ENCODE measurements at places on chromosomes 7 and 10. TPM values are rescaled to one million over a fixed set of nuclear protein-coding genes. Genes with fewer than 3 reads are reported as not detected.

DNA sequence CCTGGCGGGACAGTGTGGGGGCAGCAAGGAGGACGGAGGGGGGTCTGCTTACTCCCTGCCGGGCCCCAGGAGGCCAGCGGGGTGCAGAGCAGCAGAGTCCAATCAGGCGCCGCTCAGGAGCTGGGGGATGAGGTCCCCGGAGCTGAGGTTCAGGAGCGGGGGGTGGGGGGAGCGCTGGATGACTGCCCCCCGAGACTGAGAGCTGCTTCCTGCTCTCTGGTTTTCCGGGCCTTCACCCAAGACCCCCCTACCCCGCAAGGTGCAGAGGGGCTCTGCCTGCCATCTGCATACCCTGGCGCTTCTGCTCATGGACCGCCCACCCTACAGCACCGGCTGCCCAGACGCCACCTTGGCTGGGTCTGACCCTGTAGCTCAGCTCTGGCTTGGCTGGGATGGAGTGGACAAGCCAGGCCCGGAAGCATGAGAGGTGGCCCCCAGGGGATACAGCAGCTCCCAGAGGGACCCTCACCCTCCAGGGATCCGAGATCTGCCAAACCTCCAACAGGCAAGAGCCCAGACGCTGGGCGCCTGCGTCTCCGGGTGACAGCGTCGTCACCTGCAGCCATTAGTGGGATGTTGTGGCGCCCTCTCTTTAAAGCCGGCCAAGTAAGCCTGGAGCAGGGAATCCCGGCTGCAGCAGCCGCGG lies 930 bp downstream of the KNDC1 start:
- no peak overlapping the region for H3K27ac ChIP-seq
- peak overlapping the region; percentile 29 for H3K4me3 ChIP-seq
- no peaks in the 10 kb centered on the region for H3K36me3 ChIP-seq
- peak; percentile 56 for DNase-seq

GRCh38 chr7:14666913-14667312 lies 235.6 kb downstream of the DGKB start:
- no peak for DNase-seq
- no peaks in the 10 kb centered on the region for H3K36me3 ChIP-seq
- H3K27ac ChIP-seq: no peak overlapping the region
- H3K4me1 ChIP-seq: no peaks in the 10 kb centered on the region

GRCh38 chr10:74092372-74092771 lies 58.3 kb downstream of the AP3M1 start:
- no peak overlapping the region for H3K27ac ChIP-seq
- H3K27me3 ChIP-seq: no peaks in the 10 kb centered on the region
- peaks cover 38% of the 10 kb centered on the region for H3K36me3 ChIP-seq
- H3K4me3 ChIP-seq: no peak overlapping the region
- DNase-seq: no peak

DNA sequence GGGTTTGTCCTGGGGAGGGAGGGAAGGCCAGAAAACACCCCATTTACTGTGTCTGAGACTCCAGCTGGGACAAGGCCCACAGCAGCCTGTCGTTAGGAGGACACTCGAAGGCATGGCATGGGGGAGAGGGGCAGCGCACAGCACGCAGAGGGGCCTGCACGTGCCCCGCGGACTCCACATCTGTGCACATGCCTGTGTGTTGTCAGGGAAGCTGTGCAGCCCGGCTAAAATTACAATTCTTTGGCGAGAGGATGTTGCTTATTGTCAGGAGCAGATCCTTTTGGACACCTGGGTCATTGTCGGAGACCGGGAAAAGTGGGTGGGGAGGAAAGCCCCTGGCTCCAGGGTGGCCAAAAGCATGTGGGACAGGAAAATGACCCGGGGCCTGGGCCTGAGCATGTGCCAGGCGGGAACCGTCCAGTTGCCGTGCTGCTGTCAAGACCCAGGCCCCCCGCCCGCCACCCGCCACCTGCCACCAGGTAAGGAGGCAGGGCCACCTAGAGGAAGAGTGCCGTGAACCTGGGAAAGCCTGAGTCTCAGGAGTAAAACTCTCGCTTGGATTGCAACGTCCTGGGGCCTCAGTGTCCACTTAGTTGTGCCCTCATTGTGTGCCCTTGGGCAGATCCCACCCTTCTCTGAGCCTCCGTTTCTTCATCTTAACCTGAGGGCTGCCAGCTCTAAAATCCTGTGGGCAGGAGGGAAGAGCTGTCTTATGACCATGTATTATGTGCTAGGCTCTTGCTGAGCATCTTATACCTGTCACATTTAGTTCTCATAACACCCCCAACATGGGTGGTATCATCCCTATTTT lies 7.2 kb downstream of the VSIR start:
- DNase-seq: no peak
- H3K27me3 ChIP-seq: no peaks in the 10 kb centered on the region
- no peak overlapping the region for H3K4me3 ChIP-seq
- peak overlapping the region; percentile 90 for H3K27ac ChIP-seq
- H3K4me1 ChIP-seq: no peaks in the 10 kb centered on the region
- H3K36me3 ChIP-seq: no peaks in the 10 kb centered on the region

DNA sequence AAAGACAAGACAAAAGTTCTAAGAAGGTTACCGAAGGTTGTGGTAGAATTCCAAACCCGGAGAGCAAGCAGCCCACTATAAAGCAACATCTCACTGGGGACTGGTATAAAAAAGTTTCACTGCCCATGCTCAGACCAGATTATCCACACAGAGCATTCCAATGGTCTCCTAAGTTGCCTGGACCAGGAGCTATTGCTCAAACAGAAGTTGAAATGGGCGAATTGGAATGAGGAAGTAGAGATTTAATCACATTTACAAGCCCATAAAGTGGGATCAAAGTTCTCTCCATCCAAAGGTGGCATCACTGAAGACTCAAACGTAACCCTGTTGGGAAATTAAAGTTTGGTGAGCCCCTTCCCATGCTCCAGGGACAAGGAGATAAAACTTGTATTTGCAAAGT lies 19.8 kb downstream of the OR2F1 start:
- H3K36me3 ChIP-seq: no peaks in the 10 kb centered on the region
- DNase-seq: no peak
- H3K4me3 ChIP-seq: no peak overlapping the region
- H3K27ac ChIP-seq: no peak overlapping the region
- no peaks in the 10 kb centered on the region for H3K27me3 ChIP-seq

DNA sequence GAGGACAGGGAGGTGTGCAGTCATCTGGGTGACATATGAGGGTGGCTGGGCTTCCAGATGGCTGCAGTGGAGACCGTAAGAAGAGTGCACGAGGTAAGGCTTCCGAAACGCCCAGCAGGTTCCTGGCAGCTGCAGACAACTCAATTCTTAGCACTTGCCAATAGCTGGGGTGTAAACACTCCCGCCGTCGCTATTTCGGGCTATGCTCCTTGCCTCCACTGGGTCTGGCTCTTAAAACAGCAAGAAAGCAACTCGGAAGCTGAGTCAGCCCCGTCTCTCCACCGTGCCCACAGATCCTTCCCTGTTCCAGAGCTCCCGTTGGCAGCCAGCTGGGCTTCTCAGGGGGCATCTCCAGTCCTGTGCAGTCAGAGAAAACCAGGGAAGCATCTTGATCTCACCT lies 6.1 kb upstream of the PDGFA start:
- H3K4me1 ChIP-seq: peaks cover 21% of the 10 kb centered on the region
- no peak overlapping the region for H3K4me3 ChIP-seq
- no peak overlapping the region for H3K27ac ChIP-seq
- DNase-seq: no peak
- no peaks in the 10 kb centered on the region for H3K36me3 ChIP-seq

SPDYE8 gene
- not detected for total RNA-seq

DNA sequence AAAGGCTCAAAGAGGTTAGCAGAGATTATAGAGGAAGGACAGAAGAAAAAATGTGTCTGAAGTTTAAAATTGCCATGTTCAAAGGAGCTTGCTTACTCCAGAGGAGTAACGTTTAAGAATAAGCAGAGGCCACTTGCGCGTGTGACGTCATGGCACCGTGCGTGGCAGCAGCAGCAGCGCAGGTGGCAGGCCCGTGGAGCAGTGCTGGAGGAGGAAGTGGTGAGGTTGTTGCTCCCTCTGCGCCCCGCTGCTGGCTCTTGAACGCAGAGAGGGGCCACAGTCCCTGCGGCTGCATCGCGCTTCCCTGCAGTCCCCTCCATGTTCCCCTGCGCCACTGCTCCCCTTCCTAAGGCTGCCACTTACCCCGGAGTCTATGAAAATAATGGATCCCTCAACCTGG lies 37.5 kb downstream of the GDI2 start:
- no peaks in the 10 kb centered on the region for H3K27me3 ChIP-seq
- peak overlapping the region; percentile 49 for H3K27ac ChIP-seq
- H3K4me3 ChIP-seq: no peak overlapping the region
- H3K4me1 ChIP-seq: peaks cover 23% of the 10 kb centered on the region
- H3K36me3 ChIP-seq: peaks cover 22% of the 10 kb centered on the region
- DNase-seq: no peak

GRCh38 chr10:119496273-119496672 lies 46.2 kb downstream of the RGS10 start:
- no peak overlapping the region for H3K4me3 ChIP-seq
- peaks cover 21% of the 10 kb centered on the region for H3K36me3 ChIP-seq
- no peak for DNase-seq
- no peaks in the 10 kb centered on the region for H3K27me3 ChIP-seq

GRCh38 chr10:102783568-102783967 lies 39.8 kb downstream of the WBP1L start:
- H3K27me3 ChIP-seq: no peaks in the 10 kb centered on the region
- H3K4me3 ChIP-seq: peak overlapping the region; percentile 10
- H3K27ac ChIP-seq: peak overlapping the region; percentile 99
- no peak for DNase-seq
- H3K36me3 ChIP-seq: no peaks in the 10 kb centered on the region

DNA sequence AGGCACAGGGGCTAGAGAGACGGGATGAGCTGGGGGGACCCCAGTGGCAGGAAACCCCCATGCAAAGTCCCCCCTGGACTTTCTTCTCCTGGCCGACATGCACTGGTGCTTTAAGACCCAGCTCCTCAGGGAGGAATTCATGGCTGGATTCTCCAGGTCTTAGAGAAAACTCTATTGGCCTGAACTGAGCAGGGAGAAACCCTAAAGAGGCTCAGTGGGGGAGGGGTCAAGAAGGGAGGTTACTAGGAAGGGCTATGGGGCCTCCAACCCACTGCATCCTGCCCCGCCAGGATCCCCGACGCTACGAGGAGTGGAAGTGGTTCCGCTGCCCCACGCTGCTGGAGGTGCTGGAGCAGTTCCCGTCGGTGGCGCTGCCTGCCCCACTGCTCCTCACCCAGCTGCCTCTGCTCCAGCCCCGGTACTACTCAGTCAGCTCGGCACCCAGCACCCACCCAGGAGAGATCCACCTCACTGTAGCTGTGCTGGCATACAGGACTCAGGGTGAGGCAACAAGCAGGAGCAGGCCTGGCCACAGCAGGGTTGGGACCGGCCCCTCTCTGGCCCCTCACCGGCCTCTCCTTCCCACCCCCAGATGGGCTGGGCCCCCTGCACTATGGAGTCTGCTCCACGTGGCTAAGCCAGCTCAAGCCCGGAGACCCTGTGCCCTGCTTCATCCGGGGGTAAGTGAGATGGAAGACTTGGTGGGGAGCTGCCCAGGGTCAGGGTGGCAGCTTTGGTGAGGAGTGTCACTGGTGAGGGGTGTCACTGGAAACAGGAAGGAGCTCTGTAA lies 13.8 kb downstream of the ATG9B start:
- H3K4me1 ChIP-seq: peaks cover 15% of the 10 kb centered on the region
- peaks cover 51% of the 10 kb centered on the region for H3K27me3 ChIP-seq
- H3K4me3 ChIP-seq: no peak overlapping the region
- no peak for DNase-seq

GRCh38 chr7:73606801-73607691 lies 17.3 kb downstream of the MLXIPL start:
- H3K27ac ChIP-seq: no peak overlapping the region
- DNase-seq: no peak

DNA sequence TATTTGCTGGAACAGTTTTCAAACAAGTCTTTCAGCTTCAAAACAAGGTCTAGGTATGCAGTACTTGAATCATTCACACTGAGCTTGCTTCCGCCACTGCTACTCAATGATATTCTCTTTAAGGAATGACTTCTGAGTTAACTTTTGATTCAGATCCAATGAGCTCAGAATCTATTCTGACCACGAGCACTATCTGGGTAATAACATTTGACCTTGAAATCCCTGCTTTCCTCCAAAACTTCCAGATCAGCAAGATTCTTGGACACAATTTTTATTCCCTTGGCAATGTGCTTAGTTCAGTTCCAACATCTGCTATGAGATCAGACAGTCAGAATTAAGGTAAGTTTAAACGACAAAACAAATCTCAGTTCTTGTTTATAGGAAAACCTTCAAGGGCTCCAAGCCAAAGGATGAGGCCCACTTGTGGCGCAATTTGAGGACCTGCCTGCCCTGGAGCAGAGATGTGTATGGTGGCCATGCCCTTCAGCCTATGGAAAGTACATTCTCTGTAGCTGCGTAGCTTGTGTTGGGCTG lies 87.2 kb downstream of the RNF216 start:
- no peaks in the 10 kb centered on the region for H3K36me3 ChIP-seq
- no peaks in the 10 kb centered on the region for H3K27me3 ChIP-seq
- DNase-seq: peak; percentile 88
- H3K27ac ChIP-seq: peak overlapping the region; percentile 93
- H3K4me3 ChIP-seq: peak overlapping the region; percentile 60

DNA sequence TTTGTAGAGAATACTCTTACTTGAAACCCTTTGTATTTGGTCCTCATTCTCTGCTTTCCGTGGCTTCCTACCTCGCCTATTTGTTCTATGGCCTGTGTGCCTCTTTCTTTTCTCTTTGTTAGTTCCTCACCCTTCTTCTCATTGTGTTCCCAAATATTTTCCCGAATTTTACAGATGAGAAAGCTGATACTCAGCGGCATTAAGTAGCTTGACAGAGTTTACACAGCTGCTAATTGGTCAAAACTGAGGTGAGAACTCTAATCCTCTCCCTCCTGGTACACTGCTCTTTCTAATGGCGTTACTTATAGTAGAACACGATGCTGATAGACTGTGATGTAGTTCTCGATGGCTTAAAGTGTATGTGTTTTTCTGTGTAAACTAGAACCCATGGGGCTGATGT lies 80.7 kb upstream of the HDAC9 start:
- no peaks in the 10 kb centered on the region for H3K27me3 ChIP-seq
- H3K27ac ChIP-seq: no peak overlapping the region
- no peaks in the 10 kb centered on the region for H3K4me1 ChIP-seq
- H3K4me3 ChIP-seq: no peak overlapping the region
- no peaks in the 10 kb centered on the region for H3K36me3 ChIP-seq

SGCE gene
- 244 TPM for total RNA-seq

GRCh38 chr10:102408728-102409603 lies 9.6 kb downstream of the PSD start:
- peaks cover 22% of the 10 kb centered on the region for H3K27me3 ChIP-seq
- H3K4me1 ChIP-seq: no peaks in the 10 kb centered on the region
- peak; percentile 95 for DNase-seq
- H3K4me3 ChIP-seq: peak overlapping the region; percentile 77

CALML3 gene
- total RNA-seq: not detected

GRCh38 chr7:36190447-36191291 lies 37.6 kb downstream of the EEPD1 start:
- no peaks in the 10 kb centered on the region for H3K27me3 ChIP-seq
- DNase-seq: no peak
- no peak overlapping the region for H3K4me3 ChIP-seq
- H3K36me3 ChIP-seq: no peaks in the 10 kb centered on the region
- H3K4me1 ChIP-seq: no peaks in the 10 kb centered on the region

GRCh38 chr7:124399941-124400340 lies 365.7 kb downstream of the GPR37 start:
- no peak overlapping the region for H3K27ac ChIP-seq
- no peak for DNase-seq
- H3K4me1 ChIP-seq: no peaks in the 10 kb centered on the region
- no peak overlapping the region for H3K4me3 ChIP-seq
- H3K36me3 ChIP-seq: no peaks in the 10 kb centered on the region
- H3K27me3 ChIP-seq: no peaks in the 10 kb centered on the region

GRCh38 chr7:2725178-2726105 lies 37.4 kb downstream of the AMZ1 start:
- H3K4me3 ChIP-seq: no peak overlapping the region
- H3K36me3 ChIP-seq: no peaks in the 10 kb centered on the region
- DNase-seq: peak; percentile 49
- peaks cover 29% of the 10 kb centered on the region for H3K4me1 ChIP-seq

ANXA8L1 gene
- total RNA-seq: not detected
